ENCODE measurements at places on chromosomes 4 and X.

- DNase-seq, result no peak
Measured at GRCh38 chr4:153936121-153936520, 147.2 kb upstream of the SFRP2 start.

DNA sequence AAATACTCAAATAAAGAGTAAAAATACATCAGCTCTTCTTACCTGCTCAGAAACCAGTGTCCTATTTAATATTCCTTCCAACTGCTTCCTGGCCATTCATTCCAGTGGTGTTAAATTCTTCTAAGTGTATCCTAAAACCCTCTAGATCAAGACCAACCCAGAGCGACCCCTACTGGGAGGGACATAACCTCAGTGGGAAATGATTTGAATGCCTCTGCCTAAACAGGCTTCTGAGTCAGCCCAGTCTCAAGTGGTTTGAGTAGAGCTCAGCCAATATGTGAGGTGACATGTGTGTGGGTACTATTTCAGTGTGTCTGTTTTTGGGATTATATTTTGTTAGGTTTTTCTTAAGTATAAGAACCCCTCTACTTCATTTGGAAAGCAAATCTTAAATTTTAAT, 133.6 kb upstream of the ARHGEF9 start:
- no peak for DNase-seq

DNA sequence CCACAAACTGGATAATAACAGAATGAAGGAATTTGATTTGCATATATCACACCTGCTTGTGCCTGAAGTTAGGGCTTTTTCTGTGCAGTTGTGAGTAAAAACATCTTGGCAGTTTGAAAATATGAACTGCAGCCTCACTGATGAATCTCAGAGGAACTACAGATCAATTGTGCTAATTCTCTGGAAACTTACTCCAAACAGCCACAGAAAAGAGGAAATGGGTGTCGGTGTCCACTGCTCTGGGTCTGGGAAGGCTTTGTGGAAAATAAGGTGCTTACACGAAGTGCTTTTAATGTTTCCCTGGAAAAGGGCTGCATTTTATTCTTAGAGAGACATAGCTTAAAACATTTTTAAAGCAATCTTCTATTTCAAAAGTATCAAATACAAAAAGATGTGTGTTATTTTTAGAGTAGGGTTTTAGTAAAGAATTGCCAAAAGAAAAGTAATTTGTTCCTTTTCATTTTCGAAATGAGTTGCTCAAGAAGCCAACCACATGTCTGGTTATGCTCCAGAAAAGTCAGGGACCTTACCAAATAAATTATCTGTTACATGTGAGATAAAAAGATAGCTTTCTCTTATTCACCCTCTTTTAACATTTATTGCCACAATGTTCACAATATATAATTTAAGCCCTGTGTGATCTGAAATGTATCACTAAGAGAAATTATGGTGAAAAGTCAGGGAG, 240.1 kb downstream of the FRAS1 start:
- no peak for DNase-seq

DNA sequence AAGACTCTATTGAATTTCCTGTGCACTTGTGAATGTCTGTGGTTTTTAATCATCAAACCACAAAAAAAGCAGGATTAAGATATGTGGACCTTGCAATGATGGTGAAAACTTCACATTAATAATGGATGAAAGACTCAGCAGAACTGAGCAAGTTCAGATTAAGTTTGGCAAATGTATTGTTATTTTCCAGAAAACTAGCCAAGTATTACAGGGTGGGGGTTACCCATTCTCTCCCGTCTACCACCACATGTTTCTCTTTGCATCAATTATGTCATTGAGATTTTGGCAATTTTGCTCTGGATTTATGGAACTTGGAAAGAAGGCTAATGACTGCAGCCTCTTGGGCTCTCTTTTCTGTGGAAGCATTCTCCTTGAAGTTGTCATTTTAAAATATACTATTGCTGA, 577.1 kb downstream of the ANKRD50 start:
- DNase-seq, result no peak

- no peak for DNase-seq
Measured at GRCh38 chr4:37604461-37604860, 81.7 kb downstream of the RELL1 start.

DNA sequence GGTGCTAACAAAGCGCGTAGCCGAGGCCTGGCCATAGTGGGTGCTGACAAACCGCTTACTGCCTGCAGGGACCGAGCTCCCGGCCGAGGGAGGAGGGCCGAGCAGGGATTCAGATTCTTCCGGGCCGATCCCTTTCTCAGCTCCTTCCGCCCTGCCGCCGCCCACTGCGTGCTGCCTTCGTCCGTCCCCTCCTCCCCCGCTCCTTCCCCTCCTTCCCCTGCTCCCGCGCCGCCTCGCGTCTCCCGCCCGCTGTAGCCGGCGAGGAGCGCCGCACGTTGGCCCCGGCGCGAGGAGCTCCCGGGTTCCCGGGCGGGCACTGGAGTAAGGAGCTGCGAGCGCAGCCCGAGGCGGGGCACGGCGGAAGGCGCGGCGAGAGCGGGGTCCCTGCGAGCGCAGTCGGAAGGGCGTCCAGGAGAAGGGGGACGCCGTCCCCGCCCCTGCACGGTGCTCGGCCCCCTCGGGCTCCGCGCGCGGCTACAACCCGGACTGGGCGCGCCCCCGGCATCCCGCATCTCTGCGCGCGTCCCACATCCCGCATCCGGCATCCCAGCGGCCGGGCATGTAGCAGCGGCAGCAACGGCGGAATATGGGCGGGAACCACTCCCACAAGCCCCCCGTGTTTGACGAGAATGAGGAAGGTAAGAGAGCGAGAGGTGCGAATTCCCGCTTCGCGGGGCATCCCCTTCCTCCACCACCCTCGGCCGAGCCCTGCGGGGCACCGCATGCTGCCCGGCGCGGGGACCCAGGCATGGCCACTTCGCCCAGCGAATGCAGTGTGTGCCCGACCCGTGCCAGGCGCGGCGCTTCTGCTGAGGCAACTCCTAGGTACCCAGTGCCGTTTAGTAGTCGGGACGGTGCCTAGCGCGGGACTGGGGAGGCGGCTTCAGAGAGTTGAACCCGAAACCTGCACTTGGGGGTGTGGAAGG, at the start of gene STK32B:
Gene STK32B (plus strand): TSS at position 203 of the 926 bp plus-strand sequence.
- DNase-seq, result no peak

DNA sequence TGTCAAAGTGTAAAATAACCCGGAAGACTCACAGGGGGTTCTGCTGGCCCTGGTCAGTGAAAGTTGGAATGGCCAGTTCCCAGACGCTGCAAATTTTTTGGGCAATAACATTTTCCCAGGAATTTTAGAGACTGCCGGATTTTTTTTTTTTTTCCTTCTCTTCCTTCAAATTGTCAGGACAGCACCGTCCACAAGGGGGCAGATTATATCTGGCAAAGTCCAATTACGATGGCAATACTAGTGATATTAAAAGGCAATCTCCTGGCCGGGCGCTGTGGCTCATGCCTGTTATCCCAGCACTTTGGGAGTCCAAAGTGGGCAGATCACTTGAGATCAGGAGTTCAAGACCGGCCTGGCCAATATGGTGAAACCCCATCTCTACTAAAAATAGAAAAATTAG, 20.5 kb downstream of the SLC25A5 start:
- no peak for DNase-seq

DNA sequence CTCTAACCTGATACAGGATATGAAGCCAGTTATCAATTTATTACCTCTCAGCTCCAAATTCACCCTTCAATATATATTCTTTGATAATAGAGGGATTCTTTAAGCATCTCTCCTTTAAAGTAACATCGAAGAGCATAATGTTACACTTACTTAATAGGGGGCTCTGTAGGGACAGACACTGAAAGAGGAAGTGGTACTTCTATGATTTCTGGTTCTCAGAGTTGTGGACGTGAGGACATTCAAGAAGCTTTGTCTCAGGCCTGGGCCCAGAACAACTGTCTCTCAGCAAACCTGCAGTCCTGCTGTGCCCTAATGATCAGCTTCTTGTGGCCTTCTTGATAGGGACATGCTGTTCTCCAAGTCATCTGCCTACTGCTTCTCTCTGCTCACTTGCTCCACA, 4.2 kb upstream of the ZXDB start:
- no peak for DNase-seq

DNA sequence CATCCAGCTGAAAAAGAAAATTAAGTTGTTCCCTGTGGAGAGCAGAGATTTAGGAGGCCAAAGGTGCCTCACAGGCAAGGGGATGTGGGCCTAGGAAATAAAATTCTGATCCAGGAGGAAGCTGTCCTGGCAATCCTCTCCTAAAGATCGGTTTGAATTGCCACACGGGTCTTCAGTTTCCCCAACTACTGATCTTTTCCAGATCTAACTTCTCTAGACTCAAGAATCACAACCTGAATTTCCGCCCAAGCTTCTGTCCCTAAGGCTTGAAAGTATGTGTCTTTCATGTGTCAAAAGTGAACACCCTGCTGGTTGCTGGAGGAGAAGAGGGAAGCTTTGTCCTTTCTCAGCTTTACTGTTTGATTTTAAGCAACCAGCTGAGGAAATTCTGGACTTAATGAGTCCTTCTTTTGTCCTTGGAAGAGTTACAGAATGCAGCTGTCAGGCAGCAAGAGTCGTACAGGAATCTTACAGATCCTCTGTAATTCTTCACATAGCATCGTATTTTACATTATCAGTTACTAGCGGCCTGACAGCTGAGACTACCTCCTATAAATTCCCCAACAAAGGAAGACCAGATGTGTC, 93.8 kb downstream of the INPP4B start:
- DNase-seq, result no peak

DNA sequence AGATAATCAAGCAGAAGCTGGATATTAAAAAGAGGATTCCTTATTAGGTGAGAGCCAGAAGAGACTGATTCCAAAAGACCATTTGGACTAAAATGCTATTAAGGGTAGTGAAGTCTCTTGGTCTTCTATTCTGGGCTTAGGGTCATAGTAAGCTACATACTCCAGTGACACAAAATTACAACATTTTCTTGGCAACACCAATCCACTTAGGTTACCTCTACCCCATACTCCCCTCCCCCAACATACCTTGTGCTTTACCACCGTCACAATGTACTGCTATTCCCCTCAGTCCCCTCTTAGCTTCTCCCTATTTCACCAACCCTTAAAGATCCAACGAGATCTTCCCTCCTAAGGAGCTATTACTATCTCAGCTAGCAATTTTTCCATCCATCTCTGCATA, 11.4 kb downstream of the RLIM start:
- no peak for DNase-seq

DNA sequence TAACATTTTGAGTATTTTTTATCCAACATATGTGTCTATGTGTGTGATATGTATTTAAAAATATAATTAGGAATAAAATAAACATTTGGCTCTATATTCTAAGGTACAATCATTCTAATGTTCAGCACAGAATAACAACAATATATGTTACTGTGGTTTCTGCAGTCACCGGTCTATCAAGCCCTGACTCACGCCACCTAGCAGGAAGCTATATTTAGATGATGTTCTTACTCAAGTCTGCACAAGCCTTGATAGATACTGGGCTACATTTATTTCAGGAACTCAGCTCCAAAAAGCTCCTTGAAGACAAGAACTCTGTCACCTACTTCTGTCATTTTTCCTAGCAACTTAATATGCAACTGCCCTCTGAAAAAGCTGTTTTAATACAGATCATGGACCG, 152.0 kb upstream of the FTHL17 start:
- DNase-seq, result no peak

DNA sequence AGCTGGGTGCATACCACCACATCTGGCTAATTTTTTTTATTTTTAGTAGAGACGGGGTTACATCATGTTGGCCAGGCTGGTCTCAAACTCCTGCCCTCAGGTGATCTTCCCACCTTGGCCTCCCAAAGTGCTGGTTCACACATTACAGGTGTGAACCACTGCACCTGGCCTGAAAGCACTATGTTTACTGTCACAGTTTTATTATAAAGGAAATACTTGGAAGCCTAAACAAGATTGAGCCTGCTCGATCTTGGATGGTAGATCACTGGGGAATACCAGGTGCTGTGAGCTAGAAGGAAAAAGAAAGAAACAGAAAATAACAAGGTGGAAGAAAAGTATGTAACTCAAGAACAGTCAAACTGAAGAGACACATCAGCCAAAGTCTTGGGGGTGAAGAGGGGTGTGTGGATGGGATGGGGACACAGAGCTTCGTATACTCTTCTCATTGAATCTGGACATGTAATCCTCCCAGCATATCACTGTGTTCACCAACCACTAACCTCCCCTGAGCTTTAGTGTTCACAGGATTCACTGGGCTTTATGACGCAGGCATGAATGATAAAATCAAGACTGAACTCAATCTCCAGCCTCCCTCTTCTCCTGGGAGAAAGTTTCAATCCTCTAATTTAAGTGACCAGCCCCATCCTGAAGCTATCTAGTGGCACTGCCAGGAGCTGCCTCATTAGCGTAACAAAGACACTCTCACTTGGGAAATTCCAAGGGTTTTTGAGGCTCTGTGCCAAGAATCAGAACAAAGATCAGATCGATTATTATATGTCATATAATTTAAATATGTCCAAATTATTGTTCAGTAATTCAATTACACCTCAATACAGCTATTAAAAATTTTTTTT, 40.9 kb downstream of the PDS5A start:
- no peak for DNase-seq

- no peak for DNase-seq
Measured at GRCh38 chr4:28350485-28350884, 1489.8 kb downstream of the STIM2 start.

DNA sequence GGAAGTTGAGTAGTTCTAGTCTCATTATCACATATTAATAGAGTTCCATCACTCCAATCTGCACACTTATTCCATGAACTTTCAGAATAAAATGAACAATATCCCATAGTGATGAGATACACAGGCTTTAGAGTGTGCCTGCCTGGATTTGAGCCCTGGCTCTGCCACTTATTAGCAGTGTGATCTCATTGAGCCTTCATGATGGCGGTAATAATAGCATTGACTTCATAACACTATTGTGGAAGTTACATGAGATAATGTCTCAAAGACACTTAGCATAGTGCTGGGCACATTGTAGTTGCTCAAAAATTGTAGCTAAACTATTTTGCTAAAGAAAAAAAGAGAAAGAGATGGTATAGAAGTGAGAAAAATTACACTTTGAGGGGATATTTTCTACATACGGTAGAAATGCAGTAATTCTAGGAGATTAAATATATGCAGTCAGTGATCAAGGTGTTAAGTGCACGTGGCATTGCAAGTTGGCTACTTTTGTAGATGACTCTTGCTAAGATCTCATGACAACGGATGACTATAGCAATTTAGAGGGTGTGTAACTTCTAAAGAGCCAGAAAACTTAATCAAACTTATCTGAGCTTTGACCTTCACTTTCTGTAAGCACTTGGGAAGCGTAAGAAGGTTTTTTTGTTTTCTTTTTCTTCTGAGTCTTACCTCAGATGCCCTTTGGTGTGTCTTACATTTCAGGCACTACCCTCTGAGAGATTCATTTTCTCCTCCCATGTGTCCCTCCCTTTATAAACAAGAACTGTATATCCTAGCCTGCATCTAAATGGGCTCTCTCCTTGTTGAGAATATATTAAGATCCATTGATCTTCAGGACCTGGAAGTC, 380.6 kb upstream of the NR3C2 start:
- DNase-seq, result no peak

GRCh38 chrX:23369027-23369426, 34.4 kb downstream of the PTCHD1 start:
- DNase-seq, result no peak
